ENCODE measurements at places on chromosomes 5 and 9.

DNA sequence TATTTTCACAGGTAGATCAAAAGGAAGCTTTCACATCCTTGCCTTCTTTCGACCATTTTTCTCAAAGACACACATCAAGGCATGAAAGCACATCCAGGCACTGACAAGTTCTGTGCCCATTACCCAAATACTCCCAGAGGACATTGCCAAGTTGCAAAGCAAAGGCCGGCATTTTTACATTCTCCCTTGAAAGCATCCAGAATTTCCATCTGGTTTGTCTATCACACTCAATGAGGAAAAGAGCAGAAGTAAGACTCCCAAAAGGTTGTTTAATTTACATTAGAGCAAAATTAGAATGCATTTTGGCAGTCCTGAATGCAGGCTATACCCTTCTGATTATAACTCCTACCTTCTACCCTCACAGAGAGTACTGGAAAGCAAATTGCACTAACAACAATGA, 160.5 kb downstream of the EPB41L4A start:
- no peak for DNase-seq

- DNase-seq = no peak
Observed at GRCh38 chr5:92641031-92641962, 939.7 kb downstream of the NR2F1-AS1 start.

GRCh38 chr5:154196281-154196680, 5.7 kb downstream of the GALNT10 start:
- DNase-seq = no peak

DNA sequence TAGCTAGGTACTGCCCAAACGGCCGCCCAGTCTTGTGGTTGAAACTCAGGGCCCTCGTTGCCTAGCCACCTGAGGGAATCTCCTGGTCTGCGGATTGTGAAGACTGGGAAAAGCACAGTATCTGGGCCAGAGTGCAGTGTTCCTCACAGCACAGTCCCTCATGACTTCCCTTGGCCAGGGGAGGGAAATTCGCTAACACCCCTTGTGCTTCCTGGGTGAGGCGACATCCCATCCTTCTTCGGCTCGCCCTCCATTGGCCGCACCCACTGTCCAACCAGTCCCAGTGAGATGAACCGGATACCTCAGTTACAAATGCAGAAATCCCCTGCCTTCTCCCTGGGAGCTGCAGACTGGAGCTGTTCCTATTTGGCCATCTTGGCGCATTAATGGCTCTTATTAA, 250.5 kb downstream of the FER start:
- no peak for DNase-seq

- no peak for DNase-seq
Observed at GRCh38 chr9:132094314-132094791, 14.7 kb upstream of the MED27 start.

DNA sequence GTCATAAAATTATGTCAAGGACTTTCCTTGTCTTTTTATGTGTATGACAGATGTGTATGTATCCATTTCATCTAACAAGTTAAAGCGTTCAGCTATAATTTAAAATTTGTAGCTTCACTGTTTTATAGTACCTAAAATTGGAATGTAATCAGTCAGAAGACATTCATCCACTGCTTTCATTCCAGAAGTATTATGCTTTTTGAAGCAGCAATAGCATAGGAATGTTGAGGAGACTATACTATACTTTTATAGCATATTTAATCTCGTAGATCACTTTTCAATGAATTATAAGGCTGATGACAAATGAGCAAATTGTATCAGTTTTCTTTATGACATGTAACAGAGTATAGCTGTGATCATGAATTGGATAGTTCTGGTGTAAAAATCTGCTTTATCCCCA, 6.9 kb downstream of the PCDHGA12 start:
- no peak for DNase-seq

DNA sequence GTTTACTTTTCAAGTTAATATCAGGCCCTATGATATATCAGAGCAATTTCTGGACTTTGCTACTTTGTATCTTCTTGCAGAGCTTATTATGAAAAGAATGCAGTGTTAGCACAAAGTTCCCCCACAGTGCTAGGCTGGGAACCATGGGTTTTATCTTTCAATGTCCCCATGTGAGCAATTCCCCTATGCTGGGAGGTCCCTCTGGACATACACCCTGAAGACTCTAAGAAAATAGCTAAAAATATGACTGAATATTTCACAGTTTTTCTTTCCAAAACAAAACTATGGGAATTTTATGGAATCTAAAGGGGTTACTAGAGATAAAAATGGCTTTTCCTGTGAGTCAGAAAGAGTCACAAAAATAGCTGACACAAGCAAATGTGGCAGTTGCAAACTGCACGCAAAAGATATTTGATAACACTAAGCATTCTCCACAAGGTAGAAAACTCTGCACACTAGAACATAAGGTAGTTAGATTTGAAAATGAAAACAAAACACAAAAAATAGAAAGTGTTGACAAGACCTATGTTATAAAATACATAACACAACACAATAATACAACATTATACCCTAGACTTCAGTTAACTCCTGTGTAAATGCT, 487.5 kb upstream of the GRIN3A start:
- DNase-seq = no peak

DNA sequence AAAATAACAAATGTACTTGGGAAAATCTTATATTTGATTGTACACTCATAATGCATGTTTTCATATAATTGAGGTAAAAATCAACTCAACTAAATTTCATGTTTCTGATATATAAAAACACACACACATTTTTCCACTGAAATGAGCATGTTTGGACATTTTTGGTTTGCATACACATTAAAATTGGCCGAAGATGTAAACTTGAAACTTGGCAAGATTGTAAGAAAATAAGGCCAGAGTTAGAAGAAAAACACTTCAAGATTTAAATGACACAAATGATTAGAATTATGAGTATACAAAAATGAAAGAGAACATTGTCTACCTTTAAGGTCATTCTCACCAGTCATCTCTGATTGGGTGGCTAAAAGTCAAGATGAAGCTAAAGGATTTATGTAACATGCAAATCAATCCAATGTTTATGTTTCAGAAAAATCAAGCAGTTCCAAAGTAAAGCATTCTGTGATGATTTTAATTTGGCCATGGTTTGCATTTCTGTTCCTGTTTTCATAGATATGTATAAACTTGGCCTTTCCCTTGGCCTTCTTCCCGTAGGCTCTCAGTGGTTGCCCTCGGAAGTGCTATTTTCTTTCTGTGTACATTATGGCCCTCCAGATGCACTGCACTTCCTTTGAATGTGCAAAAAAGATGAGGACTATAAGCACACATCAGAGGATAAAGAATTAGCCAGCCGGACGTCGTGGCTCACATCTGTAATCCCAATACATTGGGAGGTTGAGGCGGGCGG, 1105.4 kb upstream of the DMAC1 start:
- no peak for DNase-seq

DNA sequence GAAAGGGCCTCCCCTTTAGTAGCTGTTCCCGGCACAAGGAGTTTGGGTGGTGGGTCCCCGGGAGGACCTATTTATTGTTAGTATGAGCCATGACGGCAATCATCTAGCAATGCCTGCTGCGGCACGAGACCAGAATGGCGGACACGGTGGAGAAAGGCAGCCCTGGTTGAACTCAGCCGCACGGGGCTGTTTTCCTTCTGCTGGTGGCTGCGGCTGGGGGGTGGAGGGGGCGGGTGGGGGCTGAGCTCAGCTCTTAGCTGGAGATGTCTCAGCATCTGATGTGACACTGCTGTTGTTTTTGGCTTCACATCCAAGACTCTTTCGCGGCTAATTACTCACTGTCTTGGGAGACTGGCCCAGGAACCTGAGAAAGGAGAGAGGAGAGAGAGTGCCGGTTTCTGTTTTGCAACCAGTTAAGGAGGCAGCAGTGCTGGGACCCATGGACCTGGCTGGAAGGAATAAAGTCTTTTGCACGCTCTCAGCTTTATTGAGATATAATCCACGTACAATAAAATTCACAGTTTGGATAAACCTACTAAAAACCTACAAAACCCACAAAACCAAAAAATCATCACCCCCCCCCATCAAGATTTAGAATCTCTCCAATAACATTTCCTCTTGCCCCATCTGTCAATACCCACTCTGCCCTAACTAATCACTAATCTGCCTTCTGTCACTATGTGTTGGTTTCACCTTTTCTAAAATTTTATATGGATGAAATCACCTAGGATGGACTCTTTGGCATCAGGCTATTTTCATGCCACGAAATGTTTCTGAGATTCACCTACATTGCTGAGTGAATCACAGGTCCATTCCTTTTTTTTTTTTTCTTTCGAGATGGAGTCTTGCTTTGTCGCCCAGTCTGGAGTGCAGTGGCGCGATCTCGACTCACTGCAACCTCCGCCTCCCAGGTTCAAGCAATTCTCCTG, 81.8 kb upstream of the NEURL1B start:
- no peak for DNase-seq

DNA sequence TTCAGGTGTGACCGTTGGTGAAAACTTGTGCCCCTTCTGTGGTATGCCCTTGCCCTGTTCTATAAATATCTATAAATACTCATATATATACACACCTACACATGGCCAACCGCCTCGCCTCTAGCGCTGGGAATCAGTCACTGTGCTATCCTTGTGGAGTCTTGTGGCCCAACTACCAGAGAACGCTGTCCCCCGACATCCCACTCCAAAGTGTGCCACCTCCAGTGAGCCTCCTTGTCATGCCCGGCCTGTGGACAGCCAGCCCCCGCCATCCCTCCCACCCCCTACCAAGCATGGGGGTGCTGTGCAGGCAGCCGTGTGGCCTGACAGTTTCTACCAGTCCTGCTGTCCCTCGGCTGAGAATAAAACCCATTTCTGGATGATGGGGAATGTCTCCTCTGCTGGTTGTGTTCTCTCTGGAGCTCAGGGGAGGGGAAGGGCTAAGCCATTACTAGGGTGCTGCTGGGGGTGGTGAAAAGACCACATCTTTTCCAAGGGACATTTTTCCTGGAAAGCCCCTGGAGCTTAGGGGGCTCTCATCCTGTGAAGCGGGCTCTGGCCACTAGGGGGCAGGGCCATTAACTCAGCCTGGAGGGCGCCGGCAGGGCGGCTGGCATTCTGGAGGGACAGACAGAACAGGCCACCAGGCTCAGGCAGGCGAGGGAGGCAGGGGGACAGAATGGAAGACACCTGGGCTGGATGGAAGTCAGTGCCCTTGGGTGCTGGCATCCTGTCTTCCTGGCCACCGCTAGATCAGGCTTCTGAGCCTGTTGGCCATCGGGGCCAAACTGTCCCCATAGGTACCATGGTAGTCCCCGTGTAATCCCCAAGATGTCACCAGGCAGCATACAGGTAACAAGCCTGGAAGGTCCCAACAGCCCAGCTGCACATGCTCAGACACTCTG, 20.7 kb downstream of the GOLGA2 start:
- peak; percentile 18 for DNase-seq

GRCh38 chr9:106897751-106898150, 34.8 kb downstream of the ZNF462 start:
- no peak for DNase-seq

GRCh38 chr9:137449931-137450538, 8.9 kb upstream of the ENTPD8 start:
- no peak for DNase-seq
